BJ (cell line): ENCODE measurements at places on chromosomes 7 and 10.

- DNase-seq, result no peak
Observed at GRCh38 chr10:109308971-109309370, 614.3 kb downstream of the XPNPEP1 start.

DNA sequence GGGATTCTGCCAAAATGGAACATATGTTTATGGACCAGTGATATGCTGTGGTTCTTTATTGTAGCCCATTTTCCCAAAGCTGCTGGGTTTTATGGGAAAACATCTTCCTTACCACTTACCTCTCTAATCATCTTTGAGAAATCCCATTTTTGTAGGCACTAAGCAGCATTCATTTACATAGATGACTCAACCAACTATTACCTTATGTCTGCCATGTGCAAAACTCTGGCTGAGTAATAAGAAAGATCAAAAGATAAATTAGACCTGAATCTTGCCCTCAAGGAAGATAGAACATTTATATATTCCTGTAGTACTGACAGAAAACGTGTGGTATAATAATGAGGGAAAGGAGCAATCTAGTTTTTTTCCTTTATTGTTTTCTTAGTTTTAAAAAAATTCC is 24.3 kb downstream of the CBLL1 start:
- DNase-seq, result no peak

GRCh38 chr10:119201233-119201632 is 6.1 kb upstream of the GRK5 start:
- no peak for DNase-seq

- DNase-seq, result no peak
Observed at GRCh38 chr7:1666823-1667565, 3.1 kb upstream of the ELFN1 start.

DNA sequence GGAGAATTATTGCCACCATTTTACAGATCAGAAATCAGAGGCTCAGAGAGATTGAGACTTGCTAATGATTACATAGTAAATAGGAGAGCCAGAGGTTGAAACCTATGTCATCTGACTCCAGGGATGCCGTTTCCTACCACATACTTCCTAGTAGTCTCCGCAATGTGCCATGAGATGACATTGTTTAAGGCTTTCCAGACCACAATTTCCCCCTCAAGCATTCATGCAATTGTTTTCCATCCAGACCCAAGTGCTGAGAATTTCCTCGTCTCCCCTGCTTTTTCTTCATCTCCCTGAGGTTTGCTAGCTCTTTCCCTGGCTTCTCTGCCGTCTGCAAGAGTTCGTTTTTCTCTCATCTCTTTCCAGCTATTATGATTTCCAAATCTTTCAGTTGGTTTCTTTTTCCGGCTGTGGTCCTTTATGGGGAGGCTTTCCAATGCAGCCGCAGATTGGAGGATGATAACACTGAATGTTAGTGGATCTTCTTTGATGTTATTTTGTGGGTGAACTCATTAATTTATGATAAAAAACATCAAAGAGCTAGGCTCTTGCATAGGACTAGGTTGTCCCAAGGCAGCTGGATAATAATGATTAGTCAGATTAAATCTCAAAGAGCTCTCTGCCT is 6.9 kb upstream of the GOLGA7B start:
- DNase-seq, result no peak

DNA sequence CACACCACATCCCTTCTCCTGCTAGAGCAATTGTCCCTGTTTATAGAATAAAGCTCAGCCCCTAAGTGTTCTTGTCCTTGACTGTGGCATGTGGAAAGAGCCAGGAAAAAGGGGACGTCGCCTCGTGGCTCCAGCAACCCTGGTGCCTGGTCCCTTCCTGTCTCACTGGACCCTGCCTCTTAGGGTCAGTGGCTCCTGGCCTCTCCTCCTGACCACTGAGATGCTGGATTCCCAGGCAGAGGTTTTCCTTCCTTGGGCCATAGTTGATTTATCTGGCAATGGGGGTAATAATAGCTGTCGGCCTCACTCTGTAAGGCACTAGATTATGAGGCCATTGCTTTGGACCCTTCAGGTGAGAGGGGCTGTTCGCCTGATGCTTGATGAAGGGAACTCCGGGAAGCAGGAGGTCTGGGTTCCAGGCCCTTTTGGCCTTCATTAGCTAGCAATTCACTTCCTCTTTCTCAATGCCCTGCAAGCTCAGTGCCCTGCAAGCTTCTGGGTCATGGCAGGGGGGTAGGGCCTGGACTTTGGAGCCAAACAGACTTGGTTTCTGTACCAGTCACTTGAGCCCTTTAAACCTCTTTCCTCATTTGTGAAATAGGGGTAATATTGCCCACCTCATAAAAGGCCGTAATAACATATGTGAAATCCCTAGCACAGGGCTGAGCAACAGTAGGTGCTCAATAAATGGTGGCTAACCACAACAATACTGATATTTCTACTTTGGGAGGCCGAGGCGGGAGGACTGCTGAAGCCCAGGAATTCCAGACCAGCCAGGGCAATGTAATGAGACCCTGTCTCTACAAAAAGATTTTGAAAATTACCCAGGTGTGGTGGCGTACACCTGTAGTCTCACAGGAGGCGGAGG is 1.1 kb downstream of the ASL start:
- DNase-seq, result no peak

DNA sequence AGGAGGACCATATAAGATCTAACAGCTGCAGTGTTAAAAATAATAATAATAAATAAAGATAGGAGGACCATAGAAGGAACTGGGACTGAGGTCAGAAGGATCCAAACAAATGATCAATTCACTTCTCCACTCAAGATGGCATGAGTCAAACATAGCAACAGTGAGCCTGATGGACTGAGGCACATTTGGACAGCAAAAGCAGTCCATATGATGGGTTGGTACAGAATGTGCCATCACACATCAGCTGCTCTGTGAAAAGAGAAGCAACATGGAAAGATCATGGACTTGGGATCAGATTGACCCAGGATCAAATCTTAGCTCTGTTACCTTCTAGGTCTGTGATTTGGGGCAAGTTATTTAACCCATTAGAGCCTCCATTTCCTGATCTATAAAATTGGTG is 188.9 kb upstream of the KMT2E start:
- no peak for DNase-seq

DNA sequence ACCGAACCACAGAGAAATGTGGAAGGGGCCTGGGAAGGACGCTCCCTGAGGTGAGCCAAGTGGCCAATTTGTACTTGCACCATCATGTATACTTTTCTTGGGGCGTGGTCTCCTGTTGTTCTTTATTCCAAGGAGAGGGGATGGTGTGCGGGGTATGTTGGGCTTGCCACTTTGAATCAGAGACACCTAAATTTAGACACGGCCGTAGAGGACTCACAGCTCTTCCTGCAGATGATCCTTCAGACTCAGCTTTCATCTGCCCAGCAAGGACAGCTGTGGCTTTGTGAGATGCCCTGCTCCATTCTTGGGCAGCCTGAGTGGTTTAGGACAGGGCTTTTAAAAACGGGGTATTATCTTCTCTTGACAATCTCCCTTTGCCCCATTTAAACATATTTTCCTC is 473.2 kb downstream of the REEP3 start:
- DNase-seq, result no peak

DNA sequence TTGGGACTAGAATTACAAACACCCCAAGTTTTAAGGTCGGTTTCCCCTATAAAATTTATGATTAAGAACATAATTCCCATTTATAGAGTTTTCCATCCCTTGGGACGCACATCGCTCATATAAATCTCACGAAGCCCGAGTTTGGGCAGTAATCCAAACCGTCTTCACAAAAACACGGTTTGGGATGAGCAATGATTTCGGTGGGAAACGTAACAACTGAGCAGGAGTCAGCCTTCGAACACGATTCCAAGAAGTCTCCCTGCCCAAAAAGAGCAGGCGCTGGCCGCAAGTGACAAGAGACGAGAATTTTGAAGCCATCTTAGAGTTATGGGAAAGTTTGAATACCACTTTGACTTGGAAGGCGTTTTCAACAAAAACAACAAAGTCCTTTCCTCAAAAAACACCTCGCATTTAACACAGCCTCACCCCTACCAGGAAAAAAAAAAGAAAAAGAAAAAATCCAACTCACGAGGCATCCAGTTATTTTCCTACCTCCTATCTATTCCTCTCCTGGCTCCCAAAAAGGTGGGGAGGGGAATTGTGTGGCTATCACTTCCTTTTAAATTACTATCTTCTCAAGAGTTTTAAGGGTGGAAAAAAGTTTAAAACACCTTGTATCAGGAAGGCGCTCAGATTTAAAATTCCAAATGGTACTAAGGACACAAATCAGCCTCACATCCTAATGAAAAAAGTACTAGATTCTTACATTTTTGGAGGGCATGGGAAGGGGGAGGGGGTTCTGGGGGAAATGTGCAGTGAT is 1.6 kb downstream of the SEPHS1 start:
- no peak for DNase-seq

DNA sequence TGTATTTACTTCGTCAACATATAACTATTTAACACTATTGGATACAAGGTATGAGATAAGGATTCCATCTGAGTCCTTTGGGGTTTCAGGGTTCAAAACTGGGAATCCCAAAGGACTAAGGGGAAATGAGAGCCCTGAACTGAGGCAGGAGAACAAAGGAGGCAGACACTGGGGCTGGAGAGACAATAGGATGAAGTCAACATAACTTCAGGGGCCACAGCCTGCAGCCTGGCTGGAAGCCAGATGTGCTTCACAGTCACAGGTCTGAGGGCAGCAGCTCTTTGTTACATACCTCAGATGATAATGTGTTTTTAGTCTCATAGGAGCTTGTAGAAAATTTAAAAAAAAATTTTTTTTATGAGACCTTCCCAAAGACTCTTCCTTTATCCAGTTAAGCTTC is 73.3 kb downstream of the NRF1 start:
- no peak for DNase-seq

DNA sequence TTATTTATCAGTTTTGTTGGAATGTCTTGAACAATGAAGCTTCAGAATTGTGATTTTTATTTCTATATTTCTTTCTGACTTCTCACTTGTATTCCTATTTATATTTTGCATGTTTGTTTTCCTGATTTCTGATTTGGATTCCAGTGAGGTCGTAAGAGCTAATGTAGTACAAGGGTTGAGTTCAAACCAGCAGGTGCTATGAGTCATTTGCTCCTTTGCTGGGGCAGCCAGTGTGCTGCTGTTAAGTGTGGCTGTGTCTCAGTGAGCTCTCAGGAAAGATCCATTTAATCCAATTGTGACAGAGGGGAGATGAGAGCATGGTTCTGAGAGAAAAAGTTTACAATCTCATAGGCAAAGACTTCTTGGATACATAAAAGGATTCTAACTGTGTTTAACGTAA is 48.6 kb downstream of the MCU start:
- DNase-seq, result no peak

- no peak for DNase-seq
Observed at GRCh38 chr7:50723888-50724287, 58.8 kb downstream of the GRB10 start.

- peak; percentile 65 for DNase-seq
Observed at GRCh38 chr7:131057015-131057793, 270.5 kb upstream of the MKLN1 start.

DNA sequence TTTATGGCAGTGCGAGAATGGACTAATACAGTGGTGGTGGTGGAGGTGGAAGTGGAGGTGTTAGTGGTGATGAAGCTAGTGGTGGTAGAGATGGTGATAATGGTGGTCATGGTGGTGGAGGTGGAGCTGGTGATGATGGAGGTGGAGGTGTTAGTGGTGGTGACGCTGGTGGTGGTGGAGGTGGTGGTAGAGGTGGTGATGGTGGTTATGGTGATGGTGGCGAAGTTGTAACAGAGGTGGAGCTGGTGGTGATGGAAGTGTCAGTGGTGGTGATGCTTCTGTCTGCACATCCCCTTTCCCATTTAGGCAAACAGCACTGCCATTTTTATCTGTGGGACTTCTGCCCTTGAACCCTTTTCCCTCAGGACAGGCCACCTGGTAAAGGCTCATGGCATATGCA is 7.4 kb upstream of the PTPRN2 start:
- DNase-seq, result no peak

DNA sequence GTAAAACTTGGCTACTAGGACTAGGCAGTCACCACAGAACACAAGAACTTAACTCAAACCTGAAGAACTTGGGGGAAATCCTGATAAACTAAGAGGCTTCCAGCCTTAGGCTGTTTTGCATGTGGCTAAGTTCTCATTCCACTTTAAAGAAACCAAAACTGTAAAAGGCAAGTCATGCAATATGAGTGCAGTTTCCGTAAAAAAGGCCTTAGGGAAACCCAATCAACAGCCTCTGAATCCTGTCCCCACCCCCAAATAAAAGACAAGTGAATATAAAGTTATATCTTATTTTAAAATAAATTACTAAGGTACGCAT is 95.1 kb downstream of the USP6NL start:
- DNase-seq, result no peak

GRCh38 chr10:126387931-126388911 is at the start of gene ADAM12:
Gene ADAM12, minus strand, starts transcription at chr10:126388477. Its CDS starts 332 bp downstream, at chr10:126388145.
- DNase-seq, result no peak

DNA sequence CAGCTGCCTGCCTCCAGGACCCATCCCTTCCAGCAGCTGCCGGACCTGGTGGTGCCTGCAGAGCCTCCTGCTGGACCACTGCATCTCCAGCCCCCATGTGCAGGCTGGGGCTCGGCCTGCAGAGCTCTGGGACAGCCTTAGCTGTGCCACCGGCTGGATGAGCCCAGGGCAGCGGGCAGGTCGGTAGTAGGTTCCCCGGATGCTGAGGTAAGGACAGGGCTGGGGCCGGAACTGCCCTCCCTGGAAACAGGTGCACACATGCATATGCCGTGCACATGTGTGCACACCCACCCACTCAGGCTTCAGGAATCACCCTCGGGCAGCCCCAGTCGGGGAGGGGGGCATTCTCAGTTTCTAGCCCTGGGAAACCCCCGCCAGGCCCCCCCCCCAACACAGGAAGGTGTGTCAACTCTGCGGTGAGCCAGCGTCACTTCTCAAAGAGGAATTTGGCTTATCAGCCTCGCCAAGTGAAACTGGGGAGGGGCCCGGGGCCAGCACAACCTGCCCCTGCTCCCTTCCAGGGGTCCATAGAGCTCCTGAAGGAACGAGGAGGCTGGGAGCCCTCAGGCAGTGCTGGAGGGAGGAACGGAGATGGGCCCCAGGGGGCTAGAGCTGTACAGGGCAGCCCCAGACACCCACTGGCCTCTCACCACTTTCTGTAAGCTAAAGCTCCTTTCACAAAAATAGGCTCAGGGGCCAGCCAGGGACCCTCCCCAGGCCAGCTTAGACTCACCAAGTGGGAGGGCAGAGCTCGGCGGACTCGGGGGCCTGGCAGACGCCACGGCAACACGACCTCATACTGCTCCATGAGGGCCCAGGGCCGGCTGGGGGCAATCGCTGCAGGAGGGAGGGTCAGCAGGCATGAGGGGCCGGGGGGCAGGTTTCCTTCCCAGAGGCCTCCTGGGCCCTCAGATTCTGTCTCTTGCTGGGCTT is 1.7 kb downstream of the ADAM8 start:
- no peak for DNase-seq

GRCh38 chr7:41885748-41886147 is 182.9 kb upstream of the INHBA start:
- no peak for DNase-seq
